ENCODE measurements at places on chromosomes 1 and 21.
A peak's percentile ranks its signal among the peaks of the same experiment; 100 is the strongest.

- DNase-seq = peak; percentile 64
These were observed 32.3 kb downstream of the EEIG2 start for GRCh38 chr1:108592030-108592759.

DNA sequence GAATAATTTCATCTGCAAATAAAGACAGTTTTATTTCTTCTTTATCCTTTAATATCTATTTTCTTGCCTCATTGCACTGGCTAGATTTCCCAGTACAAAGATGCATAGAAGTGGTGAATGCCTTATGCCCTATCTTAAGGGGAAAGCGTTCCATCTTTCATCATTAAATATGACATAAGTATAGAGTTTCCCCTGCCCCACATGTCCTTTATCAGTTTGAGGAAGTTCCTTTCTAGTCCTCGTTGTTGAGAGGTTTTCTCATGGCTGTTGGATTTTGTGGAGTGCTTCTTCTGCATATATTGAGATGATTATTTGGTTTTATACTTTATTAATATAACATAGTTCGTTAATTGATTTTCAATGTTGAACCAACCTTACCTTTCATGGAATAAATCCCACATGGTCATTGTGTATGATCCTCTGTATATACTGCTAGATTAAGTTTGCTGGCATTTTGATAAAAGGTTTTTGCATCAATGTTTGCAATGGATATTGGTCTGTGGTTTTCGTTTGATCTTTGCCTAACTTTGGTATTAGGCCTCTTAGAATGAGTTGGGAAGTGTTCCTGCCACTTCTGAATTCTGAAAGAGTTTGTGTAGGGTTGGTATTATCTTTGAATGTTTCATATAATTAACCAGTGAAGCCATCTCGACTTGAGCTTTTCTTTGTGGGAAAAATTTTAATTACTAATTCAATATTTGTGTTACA, 15.6 kb downstream of the PRKACB start:
- no peak for DNase-seq

DNA sequence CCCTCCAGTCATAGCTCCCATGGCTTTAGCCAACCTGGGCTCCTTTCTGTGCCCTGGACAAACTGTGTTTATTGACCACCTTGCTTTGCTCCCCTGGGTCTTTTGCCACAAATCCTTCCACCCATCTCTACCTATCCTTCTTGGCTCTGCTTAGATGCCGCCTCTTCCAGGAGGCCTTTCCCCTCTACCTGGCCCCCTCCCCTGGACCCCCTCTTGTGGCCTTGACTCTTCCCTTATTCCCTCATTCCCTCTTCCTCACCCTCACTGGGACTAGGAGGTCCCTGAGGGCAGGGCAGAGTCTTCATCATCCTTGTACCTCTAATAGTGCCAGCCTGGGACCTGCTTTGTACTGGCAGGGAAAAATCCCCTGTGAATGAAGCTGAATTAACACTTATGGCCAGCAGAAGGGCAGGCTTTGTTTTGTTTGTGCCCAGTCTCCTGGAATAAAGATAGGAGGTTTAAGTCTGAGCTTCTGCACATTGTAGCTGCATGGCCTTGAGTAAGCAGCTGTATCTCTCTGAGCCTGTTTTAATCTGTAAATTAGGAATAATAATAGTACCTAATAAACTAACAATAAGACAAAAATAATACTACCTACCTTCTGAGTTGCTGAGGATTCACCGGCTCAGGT, 13.7 kb downstream of the PTPRU start:
- DNase-seq = no peak

DNA sequence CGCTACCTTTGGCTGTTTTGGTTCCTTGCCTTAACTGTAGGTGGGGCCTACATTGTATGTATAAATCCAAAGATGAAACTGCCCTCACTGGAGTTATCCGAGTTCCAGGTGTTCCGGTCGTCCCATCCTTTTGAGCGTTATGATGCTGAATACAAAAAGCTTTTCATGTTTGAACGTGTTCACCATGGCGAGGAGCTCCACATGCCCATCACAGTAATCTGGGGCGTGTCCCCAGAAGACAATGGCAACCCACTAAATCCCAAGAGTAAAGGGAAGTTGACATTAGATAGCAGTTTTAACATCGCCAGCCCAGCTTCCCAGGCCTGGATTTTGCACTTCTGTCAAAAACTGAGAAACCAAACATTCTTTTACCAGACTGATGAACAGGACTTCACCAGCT, 139.5 kb downstream of the TLR5 start:
- no peak for DNase-seq

GRCh38 chr1:1160281-1160930, 13.3 kb upstream of the TTLL10 start:
- no peak for DNase-seq

GRCh38 chr1:247358920-247359319, 27.3 kb upstream of the ZNF496 start:
- DNase-seq = no peak

- DNase-seq = no peak
These were observed 112.0 kb upstream of the CHRM3 start for GRCh38 chr1:239274242-239274830.

DNA sequence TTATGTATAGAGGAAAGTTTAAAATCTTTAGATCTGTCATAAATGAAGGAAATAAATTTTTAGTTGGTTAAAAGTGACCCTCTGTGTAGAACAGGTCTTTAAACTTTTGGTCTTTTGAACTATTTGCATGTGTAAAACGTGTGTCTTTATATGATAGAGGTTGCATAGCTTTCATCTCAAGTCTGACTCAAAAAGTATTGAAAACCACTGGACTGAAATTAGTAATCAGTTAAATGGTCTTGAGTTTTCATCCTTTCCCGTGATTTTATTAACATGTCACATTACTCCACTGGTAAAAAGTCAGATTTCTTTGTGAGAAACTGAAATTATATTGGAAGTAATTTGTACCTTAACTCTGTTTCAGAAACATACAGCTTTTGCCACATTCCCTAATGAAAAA, 1.8 kb downstream of the RNPC3 start:
- DNase-seq = peak; percentile 39

GRCh38 chr1:216014086-216014485, 409.2 kb downstream of the USH2A start:
- DNase-seq = no peak

DNA sequence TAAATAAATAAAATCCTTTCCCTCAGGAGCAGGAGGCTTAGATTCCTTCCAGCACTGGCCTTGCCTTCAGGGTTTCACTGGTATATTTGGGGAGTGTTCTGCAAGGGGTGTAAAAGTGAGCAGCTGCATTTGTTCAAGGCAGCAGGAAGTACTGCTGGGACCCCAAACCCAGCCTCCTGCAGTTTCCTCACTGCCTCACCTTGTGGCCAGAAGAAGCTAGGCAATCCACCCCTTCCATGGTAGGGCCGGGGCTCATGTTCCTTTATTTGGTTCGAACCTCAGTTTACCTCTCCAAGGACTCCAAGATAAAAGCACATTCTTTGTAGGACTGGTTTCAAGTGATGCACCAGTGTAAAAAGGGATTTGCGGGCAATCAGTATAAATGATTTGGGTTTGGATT, 21.0 kb upstream of the CFAP126 start:
- DNase-seq = no peak

- no peak for DNase-seq
These were observed 403.7 kb upstream of the B3GALT2 start for GRCh38 chr1:193590102-193590501.

GRCh38 chr1:209430821-209431259, 152.7 kb upstream of the CAMK1G start:
- no peak for DNase-seq

DNA sequence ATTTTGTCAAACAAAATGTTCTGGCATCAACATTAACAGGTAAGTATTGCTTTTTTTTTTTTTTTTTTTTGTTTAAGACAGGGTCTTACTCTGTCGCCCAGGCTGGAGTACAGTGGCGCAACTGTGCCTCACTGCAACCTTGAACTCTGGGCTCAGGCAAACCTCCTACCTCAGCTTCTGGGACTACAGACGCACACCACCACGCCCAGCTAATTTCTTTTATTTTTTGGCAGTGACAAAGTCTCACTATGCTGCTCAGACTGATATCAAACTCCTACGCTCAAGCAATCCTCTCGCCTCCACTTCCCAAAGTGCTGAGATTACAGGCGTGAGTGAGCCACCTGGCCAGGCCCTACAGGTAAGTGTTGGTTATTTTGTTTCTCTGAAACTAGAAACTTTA, 2.4 kb downstream of the TUT4 start:
- DNase-seq = no peak

DNA sequence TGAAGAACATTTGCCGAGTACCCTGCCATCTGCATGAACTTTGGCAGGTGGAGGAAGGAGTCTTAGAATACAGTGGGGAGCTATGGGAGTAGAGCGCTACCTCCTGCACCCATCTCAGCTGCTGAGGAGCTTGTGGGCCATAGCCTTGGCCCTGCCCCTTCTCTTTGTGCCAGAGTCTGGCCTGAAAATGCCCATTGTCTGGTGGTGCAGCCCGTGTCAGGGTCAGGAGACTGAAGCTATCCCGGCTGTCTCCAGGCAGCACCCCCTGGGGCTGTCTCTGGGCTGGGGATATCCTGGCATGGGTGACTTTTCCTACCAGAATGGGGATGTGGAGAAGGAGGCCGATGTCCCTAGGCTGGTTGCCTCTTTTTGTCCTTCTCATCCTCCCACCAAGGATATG, 7.3 kb downstream of the IPO13 start:
- DNase-seq = no peak

- no peak for DNase-seq
These were observed 5.5 kb upstream of the PPIE start for GRCh38 chr1:39733161-39733560.

GRCh38 chr21:44702111-44702972, 5.4 kb downstream of the KRTAP10-12 start:
- DNase-seq = no peak

DNA sequence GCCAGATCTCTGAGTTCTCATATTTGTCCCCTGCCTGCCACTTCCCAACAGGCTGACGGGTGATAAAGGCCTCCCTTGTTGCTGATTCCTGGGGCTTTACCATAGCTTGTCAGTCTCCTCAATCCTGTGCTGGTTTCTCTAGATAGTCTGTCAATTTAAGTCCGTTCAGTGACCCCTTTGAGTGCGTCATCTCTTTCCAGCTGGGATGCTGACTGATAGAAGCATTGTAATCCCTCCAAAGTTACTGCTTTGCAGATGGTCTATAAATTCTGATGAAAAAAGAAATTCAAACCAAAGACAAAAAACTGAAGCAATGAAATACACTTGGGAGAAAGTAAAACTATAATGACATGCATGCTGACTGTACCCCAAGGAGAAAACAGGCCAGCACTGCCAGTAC, 28.3 kb downstream of the RHOU start:
- DNase-seq = no peak

DNA sequence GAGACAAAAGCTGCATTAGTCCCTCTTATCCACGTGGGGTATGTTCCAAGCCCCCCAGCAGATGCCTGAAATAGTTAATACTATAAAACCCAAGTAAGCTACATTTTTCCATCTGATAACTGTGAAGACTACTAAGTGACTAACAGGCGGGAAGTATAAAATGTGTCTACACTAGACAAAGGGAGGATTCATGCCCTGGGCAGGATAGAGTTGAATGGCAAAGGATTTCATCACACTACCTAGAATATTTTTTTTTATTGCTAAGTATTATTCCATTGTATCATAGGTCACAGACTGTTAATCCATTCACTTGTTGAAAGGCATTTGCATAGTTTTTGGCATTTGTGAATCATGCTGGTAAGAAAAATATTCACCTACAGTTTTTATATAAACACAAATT, 26.4 kb upstream of the CFHR4 start:
- DNase-seq = no peak

DNA sequence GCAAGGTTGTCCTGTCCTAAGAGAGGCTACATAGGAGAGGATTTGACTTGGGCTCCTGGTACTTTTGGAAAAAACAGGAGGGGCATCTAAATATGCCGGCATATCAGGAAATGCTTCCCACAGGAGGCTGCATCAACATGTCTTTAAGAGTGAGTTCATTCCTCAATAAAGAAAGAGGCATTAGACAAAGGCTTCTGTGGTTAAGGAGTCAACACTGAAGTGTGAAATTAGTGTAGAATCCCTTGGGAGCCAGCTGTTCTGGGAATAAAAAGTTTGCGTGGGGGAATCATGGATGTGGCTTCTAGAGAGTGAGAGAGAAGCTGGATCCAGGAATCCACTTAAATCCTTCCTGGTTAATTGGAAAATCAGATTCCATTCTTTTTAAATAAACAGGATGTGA, 69.5 kb downstream of the DNM3 start:
- no peak for DNase-seq

- no peak for DNase-seq
These were observed 332.4 kb downstream of the CAMTA1 start for GRCh38 chr1:7117399-7118281.

DNA sequence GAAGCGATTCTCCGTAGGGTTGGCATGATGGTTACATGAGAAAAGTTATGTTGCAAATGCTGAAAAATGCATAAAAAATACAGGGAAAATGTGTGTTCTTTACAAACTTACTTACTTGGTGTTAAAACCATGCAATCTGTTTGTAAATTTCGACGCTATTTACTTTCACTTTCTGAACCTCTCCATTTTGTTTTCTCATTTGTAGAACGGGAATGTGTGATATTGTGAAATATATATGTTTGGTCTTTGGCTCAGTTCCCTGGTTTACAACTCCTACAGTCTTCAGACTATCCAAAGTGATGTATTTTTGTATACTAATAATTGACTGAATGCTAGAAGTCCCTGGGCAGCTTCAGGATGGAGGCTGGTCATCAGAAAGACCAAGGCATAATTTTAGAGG, 982.3 kb downstream of the ADGRL2 start:
- no peak for DNase-seq

GRCh38 chr1:230426246-230427093, at the start of gene PGBD5:
Gene PGBD5 (minus strand): TSS chr1:230426332. CDS start chr1:230425928, 404 bp downstream.
- DNase-seq = peak; percentile 68

DNA sequence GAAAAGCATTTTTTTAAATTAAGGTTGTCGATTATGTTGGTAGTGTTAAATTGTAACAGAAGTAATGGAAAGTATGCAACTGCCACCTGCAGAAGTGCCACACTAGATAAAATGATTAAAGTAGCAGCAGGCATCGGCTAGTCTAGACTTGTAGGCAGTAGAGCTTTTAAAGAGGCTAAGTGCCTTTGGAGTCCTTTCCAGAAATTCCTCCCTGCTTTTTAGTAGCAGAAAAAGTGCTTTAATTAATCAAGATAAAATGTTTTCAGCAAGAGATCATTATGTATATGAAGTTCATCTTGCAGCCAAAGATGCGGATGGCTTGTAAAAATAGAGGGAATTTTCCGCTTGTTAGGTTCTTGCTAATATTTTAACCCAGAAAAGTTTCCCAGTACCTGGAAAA, 87.1 kb upstream of the LRRC8D start:
- no peak for DNase-seq

DNA sequence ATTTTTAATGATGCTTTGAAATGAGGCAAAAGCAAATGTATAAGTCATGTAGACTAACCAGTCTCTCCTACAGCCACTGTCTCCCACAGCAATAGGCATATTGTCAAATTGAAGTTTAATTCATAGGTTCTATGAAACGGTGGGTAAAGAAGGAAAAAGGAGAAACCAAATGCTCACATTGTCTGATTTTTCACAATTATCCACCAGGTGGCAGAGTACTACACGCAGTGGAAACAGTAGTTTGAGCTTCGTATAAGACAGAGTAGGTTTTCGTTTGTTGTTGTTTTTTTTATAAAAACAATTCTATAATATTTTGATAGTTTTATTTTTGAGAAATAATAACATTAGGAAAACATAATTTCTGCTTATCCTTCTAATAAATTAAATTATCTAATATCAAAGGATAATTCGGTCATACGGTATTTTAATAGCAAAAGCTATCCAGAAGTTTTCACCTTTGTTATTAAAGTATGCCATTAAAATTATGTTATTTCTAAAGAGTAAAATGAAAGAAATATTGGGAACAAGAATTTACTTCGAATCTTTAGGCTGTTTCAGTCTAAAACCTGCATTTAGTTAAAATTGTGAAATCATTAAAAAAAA, 39.1 kb downstream of the TYW3 start:
- DNase-seq = peak; percentile 53

- DNase-seq = no peak
These were observed 5.7 kb downstream of the F3 start for GRCh38 chr1:94535879-94536278.

All from activated CD4-positive, alpha-beta T cell treated with anti-CD3 and anti-CD28 coated beads, Interleukin-2, Interleukin-6, amounts not matched to agents 100 ng/mL and 50 ng/mL, durations not matched to agents 16 hours and 8 hours (primary cell).